ENCODE measurements at places on chromosomes 11 and 22. TPM values are rescaled to one million over a fixed set of nuclear protein-coding genes. Genes with fewer than 3 reads are reported as not detected.

DNA sequence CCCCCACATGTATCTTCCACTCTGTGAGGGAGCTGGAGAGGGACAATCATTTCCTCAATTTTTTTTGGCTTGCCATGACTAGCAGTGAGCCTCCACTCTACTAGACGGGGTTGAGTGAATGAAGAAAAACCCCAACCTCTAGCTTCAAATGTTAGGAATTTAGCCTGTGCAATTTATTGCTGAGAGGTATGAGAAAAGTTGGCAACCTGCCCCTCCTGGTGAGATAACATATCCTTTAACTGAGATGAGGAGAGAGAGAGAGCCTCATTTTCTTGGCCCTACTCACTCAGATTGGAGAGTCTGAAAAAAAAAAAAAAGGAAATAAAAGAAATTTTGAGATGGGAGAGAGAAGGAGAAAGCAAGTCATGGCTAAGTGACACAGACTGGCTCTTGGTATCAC is 218.2 kb upstream of the CARD18 start:
- DNase-seq = no peak

DNA sequence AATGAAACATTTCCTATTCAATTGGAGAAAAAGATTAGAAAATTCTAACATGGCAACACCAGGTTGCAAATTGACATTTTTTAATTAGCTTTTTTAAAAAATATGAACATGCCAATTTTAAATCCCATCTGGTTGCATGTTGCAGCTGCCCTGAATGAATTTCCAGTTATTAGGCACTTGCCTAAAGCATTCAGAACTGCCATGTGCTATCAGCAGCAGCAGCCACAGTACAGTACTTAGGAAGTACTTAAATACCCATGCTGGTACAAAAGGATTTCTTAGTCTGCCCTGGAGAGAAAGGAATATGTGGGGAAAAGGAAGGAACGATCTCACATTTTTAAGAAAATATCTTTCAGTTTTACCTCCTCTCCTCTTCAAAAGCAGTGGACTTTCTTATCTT is 46.2 kb downstream of the FAM168A start:
- DNase-seq = no peak

P2RY6 gene
- total RNA-seq = 4.5 TPM

- DNase-seq = no peak
Observed at GRCh38 chr11:45659818-45660160, 5.6 kb downstream of the CHST1 start.

FAM227A gene
- total RNA-seq = 2.3 TPM

- DNase-seq = peak; percentile 56
Observed at GRCh38 chr11:75625991-75626888, 42.6 kb downstream of the MAP6 start.

DNA sequence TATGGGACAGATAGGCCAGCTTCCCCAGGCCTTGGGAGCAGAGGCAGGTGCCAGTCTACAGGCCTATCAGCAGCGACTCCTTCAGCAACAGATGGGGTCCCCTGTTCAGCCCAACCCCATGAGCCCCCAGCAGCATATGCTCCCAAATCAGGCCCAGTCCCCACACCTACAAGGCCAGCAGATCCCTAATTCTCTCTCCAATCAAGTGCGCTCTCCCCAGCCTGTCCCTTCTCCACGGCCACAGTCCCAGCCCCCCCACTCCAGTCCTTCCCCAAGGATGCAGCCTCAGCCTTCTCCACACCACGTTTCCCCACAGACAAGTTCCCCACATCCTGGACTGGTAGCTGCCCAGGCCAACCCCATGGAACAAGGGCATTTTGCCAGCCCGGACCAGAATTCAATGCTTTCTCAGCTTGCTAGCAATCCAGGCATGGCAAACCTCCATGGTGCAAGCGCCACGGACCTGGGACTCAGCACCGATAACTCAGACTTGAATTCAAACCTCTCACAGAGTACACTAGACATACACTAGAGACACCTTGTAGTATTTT is 26.6 kb upstream of the L3MBTL2 start:
- no peak for DNase-seq

KLHL35 gene
- 1.5 TPM for total RNA-seq

GRCh38 chr22:23826510-23827350 is 12.1 kb downstream of the DERL3 start:
- DNase-seq = no peak

- no peak for DNase-seq
Observed at GRCh38 chr11:75810637-75811390, 4.2 kb upstream of the UVRAG start.

DNA sequence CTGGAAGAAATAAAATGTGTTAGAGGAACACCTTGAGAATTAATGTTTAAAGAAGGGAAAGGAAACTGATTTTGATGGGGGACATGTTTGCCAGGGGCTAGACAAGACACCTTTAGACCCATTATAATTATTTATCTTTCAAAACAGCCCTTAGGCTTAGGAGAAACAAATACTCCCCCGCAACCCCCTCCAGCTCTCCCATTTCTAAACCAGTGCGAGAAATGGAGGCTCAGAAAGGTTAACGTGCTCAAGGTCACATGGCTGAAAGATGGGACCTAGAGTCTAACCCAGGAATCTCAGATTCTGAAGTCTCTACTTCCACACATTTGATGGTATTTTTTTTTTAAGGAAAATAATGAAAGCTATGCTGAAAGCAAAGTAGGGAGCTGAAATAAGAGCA is 18.0 kb downstream of the EHF start:
- no peak for DNase-seq

DNA sequence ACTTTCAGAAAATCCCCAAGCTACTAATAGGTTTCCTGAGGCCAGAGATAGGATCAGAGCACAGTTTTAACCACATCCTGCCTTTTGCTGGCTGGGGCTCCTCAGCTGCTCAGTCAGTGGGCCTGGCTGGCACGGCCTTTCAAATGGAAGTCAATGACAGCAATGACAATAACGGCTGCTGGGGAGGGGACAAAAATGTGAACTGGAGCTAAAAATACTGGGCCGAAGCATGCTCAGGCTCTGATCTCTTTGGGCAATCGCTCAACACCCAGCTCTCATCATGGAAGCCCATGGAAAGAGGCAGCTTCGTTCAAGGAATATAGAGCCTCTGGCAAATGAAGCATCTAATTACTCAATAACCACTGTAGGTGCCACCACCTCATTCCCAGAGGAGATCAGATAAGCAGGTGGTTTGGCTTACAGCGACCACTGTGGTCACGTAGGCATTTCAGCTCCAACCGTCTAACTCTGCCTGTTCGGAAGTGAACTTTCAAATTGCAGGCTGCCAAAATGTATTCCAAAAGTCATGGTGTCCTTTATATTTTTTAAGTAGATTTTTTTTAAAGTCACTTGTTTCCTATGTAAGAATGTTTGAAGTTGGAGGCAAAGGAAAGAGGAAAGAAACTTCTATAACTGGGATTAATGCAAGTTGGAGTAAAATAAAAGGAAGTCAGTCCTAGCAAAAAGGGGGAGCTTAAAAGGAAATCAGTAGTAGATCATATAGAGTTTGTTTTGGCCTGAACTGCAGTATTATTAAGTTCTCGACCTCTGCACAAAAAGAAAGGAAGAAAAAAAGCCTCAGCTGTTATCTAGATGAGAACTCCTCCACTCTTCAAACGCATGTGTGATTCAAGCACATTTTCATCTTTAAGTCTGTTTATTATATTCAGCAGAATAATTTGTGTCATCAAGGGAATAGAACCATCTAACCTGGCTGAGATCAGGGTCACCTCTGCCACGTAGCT is 14.1 kb downstream of the WT1 start:
- no peak for DNase-seq

DNA sequence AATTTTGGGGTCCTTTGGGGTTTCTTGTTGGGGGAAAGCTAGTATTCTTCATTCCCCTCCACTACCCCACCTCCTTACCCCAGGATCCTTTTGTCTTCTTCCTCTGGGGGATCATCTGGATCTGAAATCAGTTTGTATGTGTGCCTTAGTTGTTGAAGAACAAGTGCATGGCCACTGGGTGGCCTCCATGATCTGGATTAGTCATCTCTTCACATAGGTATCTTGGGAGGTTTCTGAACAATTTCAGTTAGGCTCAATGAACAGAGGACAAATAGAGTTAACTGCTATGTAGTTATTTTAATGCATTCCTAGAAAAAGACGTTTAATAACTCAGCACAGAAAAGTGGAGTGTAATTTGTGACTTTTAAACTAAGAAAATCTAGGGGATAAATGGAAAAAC is 7.1 kb upstream of the VWA5A start:
- DNase-seq = no peak

DNA sequence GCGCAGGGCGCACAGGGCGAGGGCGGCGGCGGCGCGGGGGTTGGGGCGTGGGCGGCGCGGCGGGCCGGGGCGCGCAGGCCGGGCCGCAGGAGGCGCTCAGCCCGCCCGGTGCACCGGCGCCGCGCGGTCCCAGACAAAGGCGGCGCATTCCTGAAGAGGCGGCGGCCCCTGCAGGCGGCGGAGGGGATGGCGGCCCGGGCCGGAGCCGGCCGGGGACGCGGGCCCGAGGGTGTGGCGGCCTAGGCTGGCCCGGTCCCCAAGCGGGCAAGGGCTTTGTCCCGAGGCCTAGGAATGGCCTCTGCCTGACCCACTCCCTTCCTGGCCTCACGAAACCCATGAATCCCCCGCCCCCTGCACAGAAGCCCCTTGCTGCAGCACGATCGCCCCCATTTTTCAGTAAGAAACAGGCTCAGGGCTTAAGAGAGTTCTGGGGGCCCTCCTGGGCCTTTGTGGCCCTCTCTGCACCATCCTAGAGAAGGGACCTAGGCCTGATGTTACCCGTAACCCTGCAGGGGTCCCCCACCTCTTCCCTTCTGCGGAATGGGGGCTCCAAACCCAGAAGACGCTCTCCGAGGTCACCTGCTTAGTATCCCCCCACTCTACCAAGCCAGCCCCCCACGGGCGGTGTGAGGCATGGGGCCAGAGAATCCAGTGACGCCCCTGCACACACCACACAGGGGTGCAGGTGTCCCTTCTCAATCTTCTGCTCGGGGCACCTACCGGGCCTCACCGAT is at the start of gene RTN4R:
Gene RTN4R, minus strand, starts transcription at position 40 of the 734 bp plus-strand sequence. CDS start 226 bp downstream, outside the sequence.
- no peak for DNase-seq

GRCh38 chr22:43118024-43118849 is 7.7 kb downstream of the BIK start:
- DNase-seq = no peak

GRCh38 chr11:103683576-103683975 is 352.9 kb upstream of the DDI1 start:
- no peak for DNase-seq

SMTNL1 gene
- not detected for total RNA-seq

DNA sequence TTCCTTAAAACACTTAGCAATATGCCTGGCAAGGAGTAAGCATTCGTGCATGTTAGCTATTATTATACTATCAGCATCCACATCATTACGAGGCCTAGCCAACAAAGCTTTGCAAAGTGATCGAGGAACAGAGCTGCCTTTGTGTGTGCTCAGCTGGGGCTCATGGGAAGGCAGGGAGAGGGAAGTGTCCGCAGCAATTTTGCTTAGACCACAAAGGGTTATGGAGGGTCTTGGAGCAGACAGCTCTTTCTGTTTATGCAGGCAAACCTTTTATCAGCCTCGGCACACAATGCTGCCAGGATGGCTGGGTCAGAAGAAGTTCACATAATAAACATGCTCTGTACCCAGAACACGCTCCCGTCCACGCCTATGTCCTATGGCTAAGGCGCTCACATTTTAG is 10.9 kb upstream of the DKK3 start:
- no peak for DNase-seq

DNA sequence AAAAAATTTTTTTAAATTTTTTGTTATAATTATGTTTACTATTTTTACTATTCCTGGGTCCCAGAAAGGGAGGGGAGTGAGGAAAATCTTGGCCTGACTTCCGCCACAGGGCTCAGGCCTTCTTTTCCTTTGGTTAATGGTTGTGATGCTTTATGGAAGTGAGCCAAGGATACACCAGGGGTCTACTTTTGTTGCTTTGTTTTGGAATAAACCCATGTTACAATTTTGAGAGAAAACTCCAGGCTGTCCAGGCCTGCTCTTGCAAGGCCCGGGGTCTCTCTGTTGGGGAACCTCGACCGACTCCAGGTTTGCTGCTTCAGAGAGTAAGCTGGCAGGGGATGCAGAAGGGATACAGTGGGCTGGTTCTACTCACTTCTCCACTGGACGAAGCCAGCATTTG is 84.7 kb downstream of the ABTB2 start:
- no peak for DNase-seq

DNA sequence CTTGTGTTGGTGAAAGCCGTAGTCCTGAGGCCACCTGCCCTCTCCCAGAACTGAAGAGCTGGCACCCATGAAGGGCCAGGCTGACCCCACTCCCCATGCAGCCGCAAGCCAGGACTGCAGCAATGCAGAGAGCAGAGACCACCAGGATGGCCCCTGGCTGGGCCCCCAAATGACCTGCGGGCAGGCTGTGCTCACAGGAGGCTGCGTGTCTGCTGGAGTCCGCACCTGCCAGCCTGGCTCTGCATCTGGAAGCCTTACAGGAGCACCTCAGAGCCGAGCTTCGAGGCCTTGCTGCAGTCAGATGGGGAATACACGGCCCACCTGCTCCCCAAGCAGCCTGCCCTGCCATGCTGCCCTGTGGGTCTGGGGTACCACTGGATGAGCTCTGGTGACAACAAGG is 1336.8 kb downstream of the TBC1D22A start:
- no peak for DNase-seq

PRR14L gene
- 23.6 TPM for total RNA-seq

- DNase-seq = no peak
Observed at GRCh38 chr22:48740731-48741405, 1086.8 kb downstream of the BRD1 start.

- no peak for DNase-seq
Observed at GRCh38 chr11:17812865-17813187, 78.2 kb downstream of the KCNC1 start.

DNA sequence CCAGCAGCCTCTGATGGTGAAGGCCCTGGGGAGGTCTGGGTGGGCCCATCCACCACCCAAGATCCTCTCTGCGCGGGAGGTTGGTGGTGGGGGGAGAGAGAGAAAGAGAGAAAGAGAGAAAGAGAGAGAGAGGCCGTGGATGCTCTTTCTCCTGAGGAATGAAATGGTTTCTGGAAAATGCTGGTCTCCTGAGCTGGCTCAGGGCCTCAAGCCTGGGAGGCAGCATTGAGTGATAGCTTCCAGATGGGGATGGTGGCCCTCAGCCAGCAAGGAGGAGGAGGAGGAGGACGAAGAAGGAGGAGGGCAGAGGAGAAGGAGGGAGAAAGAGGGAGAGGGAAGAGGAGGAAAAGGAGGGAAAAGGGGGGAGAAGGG is 4.6 kb downstream of the TSPAN32 start:
- no peak for DNase-seq

DNA sequence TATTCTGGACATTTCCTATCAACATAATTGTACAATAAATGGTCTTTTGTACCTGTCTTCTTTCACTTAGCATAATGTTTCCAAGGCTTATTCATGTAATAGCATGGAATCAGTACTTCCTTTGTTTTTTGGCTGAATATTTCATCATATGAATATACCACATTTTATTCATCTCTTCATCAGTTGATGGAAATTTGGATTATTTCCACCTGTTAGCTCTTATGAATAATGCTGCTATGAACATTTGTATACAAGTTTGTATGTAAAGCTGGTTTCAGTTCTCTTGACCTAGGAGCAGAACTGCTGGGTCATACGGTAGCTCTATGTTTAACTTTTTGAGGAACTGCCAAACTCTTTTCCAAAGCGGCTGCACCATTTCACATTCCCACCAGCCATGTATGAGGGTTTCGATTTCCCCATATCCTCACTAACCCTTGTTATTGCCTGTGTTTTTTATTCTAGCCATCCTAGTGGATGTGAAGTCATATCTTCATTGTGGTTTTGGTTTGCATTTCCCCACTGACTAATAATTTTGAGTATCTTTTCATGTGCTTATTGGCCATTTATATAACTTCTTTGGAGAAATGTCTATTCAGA is 20.9 kb downstream of the EXT2 start:
- DNase-seq = no peak

C11orf16 gene
- not detected for total RNA-seq

GRCh38 chr11:14310679-14311078 is 48.3 kb downstream of the RRAS2 start:
- DNase-seq = no peak

Data from kidney epithelial cell (primary cell).